ENCODE measurements at places on chromosomes 16 and 17.
A peak's percentile ranks its signal among the peaks of the same experiment; 100 is the strongest.

GRCh38 chr16:13883276-13883675 lies 36.7 kb upstream of the ERCC4 start:
- no peak for DNase-seq

GRCh38 chr16:3825103-3825502 lies 55.4 kb downstream of the CREBBP start:
- DNase-seq = peak; percentile 46

- DNase-seq = no peak
Observed at GRCh38 chr16:4052801-4053293, 63.4 kb downstream of the ADCY9 start.

GRCh38 chr16:60419859-60420258 lies 1616.4 kb downstream of the CDH8 start:
- no peak for DNase-seq

DNA sequence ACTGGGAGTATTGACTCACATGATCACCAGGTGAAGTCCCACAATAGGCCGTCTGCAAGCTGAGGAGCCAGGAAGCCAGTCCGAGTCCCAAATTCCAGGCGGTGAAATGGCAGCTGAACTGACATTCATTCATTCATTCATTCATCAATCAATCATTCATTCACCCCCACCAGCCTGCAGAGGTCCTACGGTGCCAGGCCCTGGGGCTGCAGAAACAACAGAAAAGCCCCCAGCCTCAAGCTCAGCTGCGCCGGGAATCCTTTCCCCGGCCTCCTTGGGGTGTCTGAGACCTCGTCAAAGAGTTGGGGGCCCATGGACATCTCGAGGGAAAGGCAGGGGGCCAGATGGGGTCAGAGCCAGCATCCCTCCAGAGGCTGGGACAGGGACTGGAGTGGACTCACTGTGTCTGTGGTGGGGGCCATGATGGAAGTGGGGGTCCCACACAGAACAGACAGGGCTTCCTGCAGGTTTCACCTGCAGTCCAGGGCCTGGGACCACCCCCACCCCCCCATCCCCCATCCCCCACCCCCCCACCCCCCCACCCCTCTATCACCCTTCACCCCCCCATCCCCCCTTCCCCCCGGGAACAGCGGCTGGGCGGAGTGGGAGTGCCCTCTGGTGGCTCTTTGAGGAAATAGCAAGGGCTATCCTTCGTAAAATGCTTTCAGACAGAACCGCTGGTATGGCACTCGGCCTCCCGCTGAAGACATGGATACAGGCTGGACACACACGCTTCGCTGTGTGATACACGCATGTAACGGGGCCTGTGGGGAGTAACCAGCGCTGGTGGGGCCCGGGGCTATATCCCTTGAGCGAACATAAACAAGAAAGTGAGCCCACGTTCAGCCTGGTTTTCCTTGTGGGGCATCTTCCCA lies 8.5 kb upstream of the ZC3H18 start:
- peak; percentile 55 for DNase-seq

DNA sequence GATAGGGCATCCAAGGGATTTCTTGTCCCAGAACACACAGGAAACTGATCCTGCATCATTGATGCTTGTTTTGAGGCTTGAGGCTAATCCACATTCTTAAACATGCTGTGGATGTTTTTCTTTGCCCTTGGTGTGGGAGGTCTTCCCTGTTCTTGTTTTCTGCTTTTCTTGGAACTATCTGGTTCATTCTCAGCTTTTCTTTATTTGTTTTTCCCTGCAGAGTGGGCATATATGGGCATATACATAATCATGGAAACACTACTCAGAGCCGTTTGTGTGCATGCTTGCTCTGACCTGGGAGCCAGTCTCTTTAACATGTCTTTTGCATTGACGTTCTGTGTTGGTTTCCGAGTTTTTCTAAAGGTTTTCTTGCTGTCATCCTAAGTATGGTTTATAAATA lies 300.0 kb downstream of the SNX29 start:
- DNase-seq = no peak

DNA sequence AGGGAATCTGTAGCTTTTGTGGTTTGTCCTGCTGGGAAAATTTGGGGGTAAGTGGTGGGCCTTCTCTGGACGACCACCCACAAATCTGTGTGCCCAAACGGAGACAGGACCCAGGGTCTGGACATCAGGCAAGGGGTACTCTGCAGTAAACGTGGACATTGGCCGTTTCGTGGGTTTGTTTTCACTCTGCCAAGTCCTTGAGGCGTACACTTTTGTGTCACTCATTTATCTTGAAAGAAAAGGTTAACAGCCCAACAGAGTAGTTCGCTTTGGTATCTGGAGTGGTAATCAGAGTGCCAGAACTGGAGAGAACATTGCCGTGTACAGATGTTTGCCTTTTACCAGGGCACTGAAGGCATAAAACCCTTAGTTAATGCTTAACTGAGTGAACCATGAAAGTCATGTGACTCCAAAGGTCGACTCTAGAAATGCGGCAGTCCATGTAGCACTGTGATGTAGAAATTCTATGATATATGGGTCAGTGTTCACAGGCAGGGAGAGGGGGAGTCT lies 15.4 kb downstream of the NAA60 start:
- DNase-seq = peak; percentile 26

DNA sequence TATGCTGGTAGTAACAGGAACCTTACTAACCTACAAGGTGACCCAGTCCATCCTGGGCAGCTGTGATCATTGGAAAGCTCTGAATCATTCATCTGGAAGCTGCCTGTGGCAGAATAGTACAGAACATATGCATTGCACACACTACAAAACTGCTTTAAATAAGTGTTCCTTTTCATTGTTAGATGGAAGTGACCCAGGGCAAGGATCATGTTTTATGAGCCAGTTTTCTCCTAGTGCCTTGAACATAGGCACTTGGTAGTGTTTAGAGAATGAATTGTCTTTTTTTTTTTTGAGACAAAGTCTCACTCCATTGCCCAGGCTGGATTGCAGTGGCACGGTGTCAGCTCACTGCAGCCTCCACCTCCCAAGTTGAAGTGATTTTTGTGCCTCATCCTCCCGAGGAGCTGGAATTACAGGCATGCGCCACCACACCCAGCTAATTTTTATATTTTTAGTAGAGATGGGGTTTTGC lies 55.4 kb downstream of the TENT4B start:
- DNase-seq = no peak

- DNase-seq = peak; percentile 1
Observed at GRCh38 chr17:69326377-69327059, 415 bp downstream of the ABCA5 start.

DNA sequence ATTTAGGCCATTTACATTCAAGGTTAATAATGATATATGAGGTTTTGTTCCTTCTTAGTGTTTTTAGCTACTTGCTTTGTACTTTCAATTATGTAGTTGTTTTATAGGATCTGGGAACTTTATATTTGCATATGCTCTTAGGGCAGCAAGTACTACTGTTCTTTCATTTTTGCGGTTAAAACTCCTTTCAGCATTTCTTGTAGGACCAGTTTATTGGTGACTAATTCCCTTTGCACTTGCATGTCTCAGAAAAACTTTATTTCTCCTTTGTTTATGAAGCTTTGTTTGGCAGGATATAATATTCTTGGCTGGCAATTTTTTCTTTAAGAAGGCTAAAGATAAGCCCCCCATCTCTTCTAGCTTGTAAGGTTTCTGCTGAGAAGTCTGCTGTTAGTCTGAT lies 131.3 kb upstream of the CDH8 start:
- no peak for DNase-seq

All from activated CD4-positive, alpha-beta T cell treated with anti-CD3 and anti-CD28 coated beads, Interleukin-10, Interleukin-2, amounts not matched to agents 100 ng/mL and 50 ng/mL, durations not matched to agents 16 hours and 8 hours (primary cell).